CD4-positive, alpha-beta T cell (primary cell): ENCODE measurements at places on chromosomes 11 and 22. TPM values are rescaled to one million over a fixed set of nuclear protein-coding genes. Genes with fewer than 3 reads are reported as not detected.

DNA sequence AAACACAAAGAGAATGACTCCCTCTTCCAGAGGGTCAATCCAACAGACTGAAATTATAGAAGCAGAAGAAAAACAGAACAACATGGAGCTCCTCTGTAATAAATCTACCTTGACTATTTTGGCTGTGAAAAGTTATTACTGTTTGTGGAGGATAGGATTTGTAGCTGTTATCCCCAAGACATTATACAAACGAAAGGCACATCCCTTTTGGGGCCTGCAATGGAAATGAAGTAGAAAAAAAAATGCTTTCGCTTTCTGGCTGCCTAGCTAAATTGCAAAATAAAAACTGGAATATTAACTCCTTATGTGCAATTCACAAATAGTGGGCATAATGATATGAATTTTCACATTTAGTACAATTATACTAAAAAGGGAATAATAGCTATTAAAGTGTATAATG lies 123.8 kb upstream of the CCDC179 start:
- no peak overlapping the region for H3K4me3 ChIP-seq

DNA sequence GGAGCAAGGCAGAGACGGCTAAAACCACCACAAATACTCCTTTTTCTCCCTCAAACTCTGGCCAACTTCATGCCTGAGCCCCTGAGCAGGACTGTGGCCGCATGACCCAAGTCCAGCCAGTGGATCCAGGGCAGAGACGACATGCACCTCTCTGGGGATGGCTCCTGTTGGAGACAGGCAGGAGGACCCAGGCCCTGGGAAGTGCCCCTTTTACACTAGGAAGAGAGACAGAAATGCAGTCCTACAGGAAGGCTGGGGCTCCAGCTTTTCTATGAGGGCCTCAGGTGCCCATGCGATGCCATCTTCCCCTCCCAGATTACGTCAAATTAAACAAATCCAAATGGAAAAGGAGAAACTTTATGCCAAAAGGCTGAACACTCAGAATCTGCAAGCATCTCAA lies 498.0 kb downstream of the BRD1 start:
- no peaks in the 10 kb centered on the region for H3K36me3 ChIP-seq
- no peak overlapping the region for H3K4me3 ChIP-seq
- no peak overlapping the region for H3K27ac ChIP-seq
- no peak for DNase-seq

DNA sequence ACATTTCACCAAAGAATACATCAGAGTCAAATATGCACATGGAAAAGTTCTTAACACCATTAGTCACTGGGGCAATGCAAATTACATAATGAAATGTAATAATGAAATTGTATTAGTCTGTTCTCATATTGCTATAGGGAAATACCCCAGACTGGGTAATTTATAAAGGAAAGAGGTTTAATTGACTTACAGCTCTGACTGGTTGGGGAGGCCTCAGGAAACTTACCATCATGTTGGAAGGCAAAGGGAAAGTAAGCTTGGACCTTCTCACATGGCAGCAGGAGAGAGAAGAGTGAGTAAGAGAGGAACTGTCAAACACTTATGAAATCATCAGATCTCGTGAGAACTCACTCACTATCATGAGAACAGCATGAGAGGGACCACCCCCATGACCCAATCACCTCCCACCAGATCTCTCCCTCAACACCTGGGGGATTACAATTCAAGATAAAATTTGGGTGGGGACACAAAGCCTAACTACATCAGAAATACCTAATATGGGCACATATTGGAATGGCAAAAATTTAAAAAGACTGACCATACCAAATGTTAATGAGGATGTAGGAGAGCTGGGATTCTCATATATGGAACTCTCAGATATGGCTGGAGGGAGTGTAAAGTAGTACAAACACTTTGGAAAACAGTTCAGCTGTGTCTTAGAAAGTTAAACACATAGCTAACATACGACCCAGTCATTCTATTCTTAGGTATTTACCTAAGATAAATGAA lies 65.1 kb upstream of the CD44 start:
- H3K4me1 ChIP-seq, result peaks cover 40% of the 10 kb centered on the region
- DNase-seq, result peak; percentile 65
- no peak overlapping the region for H3K27ac ChIP-seq
- H3K36me3 ChIP-seq, result no peaks in the 10 kb centered on the region

- no peak overlapping the region for H3K4me3 ChIP-seq
- no peaks in the 10 kb centered on the region for H3K36me3 ChIP-seq
- DNase-seq, result peak; percentile 32
- peaks cover 21% of the 10 kb centered on the region for H3K27me3 ChIP-seq
- H3K4me1 ChIP-seq, result peaks cover 13% of the 10 kb centered on the region
Measured at GRCh38 chr11:130156108-130157022, 3.2 kb upstream of the ST14 start.

DNA sequence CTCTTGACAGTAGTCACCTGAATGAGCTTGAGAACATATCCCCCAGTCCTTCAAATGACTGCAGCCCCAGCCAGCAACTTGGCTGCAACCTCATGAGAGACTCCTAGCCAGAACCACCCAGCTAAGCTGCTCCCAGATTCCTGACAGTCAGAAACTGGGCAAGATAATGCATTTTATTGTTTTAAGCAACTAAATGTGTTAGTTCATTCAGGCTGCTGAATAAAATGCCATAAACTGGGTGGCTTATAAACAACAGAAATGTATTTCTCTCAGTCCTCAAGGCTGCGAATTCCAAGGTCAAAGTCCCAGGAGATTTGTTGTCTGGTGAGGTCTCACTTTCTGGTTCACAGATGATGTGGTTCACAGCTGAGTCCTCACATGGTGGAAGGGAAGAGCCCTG lies 5.8 kb upstream of the PAMR1 start:
- no peak overlapping the region for H3K27ac ChIP-seq
- no peak for DNase-seq
- no peak overlapping the region for H3K4me3 ChIP-seq
- H3K36me3 ChIP-seq, result no peaks in the 10 kb centered on the region

GRCh38 chr11:46485856-46486443 lies 94.4 kb upstream of the CHRM4 start:
- H3K36me3 ChIP-seq, result peaks cover 12% of the 10 kb centered on the region
- DNase-seq, result no peak
- H3K27me3 ChIP-seq, result no peaks in the 10 kb centered on the region
- no peak overlapping the region for H3K4me3 ChIP-seq

- H3K36me3 ChIP-seq, result no peaks in the 10 kb centered on the region
- no peak for DNase-seq
- no peaks in the 10 kb centered on the region for H3K27me3 ChIP-seq
- H3K27ac ChIP-seq, result no peak overlapping the region
Measured at GRCh38 chr11:102081313-102081712, 28.9 kb upstream of the YAP1 start.

- H3K36me3 ChIP-seq, result no peaks in the 10 kb centered on the region
- peaks cover 4% of the 10 kb centered on the region for H3K4me1 ChIP-seq
Measured at GRCh38 chr11:121110871-121111724, 10.1 kb downstream of the TECTA start.

DNA sequence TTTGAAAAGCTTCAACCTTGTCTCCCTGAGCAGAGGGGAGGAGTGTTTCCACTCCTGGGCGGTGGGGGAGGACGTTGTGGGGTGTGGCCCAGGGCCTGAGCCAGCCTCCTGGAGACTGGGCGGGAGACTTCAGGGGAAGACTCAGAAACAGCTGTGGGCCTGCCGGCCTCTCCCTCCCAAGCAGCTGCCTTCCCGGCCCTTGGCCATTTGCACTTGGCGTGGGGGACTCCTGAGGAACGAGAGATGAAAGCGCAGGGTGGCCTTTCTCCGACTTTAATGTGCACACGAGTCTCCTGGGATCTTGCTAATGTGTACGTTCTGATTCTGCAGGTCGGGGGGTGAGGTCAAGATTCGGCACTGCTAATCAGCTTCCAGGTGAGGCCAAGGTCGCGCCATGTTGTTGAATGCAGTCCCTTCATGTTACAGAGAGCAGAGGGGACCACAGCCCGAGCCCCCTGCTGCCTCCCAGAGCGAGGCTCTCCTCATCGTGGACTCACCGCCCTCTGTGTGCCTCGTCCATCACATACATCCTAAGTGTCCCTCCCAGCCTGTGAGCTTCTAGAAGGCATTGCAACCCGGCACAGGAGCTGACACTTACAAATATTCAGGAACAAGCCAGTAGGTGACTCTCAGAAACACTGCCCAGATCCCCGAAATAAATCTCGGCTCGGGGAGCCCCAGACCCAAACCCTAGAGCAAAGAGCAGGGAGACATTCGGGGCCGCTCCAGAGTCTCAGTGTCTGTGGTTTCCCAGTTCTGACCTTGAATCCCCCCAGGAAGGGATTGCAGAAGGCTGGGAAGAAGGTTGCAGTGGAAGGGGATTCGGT lies 7.7 kb downstream of the LIF start:
- DNase-seq, result no peak
- no peaks in the 10 kb centered on the region for H3K36me3 ChIP-seq
- H3K27me3 ChIP-seq, result no peaks in the 10 kb centered on the region

- no peak overlapping the region for H3K27ac ChIP-seq
- no peaks in the 10 kb centered on the region for H3K27me3 ChIP-seq
- no peaks in the 10 kb centered on the region for H3K36me3 ChIP-seq
- H3K4me3 ChIP-seq, result no peak overlapping the region
- no peak for DNase-seq
Measured at GRCh38 chr11:92569726-92570125, 345.1 kb downstream of the FAT3 start.

- H3K27ac ChIP-seq, result peak overlapping the region; percentile 49
- peaks cover 17% of the 10 kb centered on the region for H3K36me3 ChIP-seq
- H3K4me1 ChIP-seq, result peaks cover 11% of the 10 kb centered on the region
- DNase-seq, result no peak
- no peaks in the 10 kb centered on the region for H3K27me3 ChIP-seq
Measured at GRCh38 chr11:78465169-78465942, 47.7 kb upstream of the GAB2 start.

DNA sequence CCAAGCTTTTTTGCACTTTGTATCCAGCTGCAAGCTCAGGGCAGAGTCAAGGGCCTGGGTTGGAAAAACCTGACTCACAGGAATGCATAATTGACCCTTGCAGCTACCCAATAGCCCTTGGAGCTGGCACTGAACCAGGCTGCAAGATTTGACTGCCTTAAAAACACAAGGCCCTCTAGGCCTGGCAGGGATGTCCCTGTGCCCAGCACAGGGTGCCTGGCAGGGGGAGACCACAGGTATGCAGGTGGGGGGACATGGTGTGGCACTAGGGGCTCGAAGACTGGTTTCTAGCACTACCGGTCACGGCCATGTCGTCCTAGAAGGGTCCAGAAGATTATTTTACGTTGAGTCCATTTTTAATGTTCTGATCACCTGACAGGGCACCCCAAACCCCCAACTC lies 30.2 kb downstream of the SBF1 start:
- no peaks in the 10 kb centered on the region for H3K27me3 ChIP-seq
- H3K36me3 ChIP-seq, result peaks cover 62% of the 10 kb centered on the region
- H3K4me1 ChIP-seq, result peaks cover 25% of the 10 kb centered on the region

- no peak overlapping the region for H3K4me3 ChIP-seq
- no peaks in the 10 kb centered on the region for H3K27me3 ChIP-seq
- no peak overlapping the region for H3K27ac ChIP-seq
- no peak for DNase-seq
- H3K4me1 ChIP-seq, result peaks cover 32% of the 10 kb centered on the region
Measured at GRCh38 chr11:96197801-96198701, 144.9 kb downstream of the MAML2 start.

- no peak for DNase-seq
- H3K4me1 ChIP-seq, result no peaks in the 10 kb centered on the region
- H3K36me3 ChIP-seq, result no peaks in the 10 kb centered on the region
- no peak overlapping the region for H3K4me3 ChIP-seq
- no peaks in the 10 kb centered on the region for H3K27me3 ChIP-seq
Measured at GRCh38 chr22:20625270-20625669, 117.9 kb downstream of the MED15 start.

GRCh38 chr11:122116591-122116990 lies 576 bp upstream of the BLID start:
- no peaks in the 10 kb centered on the region for H3K36me3 ChIP-seq
- H3K4me1 ChIP-seq, result no peaks in the 10 kb centered on the region
- H3K27ac ChIP-seq, result no peak overlapping the region

DNA sequence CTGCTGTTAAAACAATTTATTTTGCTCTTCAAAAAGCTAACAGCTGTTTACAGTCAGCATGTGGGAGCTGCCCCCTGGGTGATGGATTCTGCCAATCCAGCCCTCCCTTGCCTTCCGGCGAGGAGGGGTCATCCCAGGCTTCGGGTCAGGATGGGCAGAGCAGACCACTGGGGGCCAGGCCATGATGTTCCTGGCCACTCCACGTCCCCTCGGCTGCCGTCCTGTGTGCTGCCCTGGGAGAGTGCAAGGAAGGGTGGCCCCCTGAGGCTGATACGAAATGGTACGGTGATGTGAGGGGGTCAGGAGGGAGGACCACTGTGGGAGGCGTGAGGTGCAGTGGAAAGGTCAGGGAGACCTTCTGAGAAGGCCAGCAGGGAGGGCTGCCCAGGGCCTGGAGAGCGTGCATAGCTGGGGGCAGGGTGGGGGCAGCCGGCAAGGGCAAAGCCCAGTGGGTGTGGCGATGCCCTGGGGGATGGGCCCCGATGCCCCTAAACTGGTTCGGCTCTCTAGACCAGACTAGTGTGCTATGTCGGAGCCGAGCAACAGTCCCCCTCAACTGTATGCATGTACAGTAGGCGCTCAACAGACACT lies 41.3 kb downstream of the RTN4R start:
- H3K27me3 ChIP-seq, result no peaks in the 10 kb centered on the region
- no peak overlapping the region for H3K27ac ChIP-seq
- no peak for DNase-seq

GRCh38 chr11:18853086-18853720 lies 61.6 kb upstream of the PTPN5 start:
- no peak overlapping the region for H3K4me3 ChIP-seq
- H3K27me3 ChIP-seq, result peaks cover 6% of the 10 kb centered on the region
- H3K4me1 ChIP-seq, result no peaks in the 10 kb centered on the region
- H3K27ac ChIP-seq, result no peak overlapping the region
- DNase-seq, result no peak

DNA sequence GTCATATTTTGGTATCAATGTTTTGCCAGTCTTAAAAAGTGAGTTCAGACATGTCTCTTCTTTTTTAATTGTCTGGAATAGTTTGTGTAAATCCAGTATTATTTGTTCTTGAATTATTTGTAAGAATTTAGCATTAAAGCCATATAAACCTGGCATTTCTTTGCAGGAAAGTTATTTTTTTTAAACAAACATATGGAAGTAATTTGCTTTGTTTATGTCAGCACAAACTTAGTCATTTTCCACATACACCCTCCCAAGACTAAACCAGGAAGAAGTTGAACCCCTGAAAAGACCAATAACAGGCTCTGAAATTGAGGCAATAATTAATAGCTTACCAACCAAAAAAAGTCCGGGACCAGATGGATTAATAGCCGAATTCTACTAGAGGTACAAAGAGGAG lies 9.1 kb upstream of the CCDC81 start:
- H3K4me1 ChIP-seq, result no peaks in the 10 kb centered on the region
- no peak overlapping the region for H3K27ac ChIP-seq
- H3K27me3 ChIP-seq, result no peaks in the 10 kb centered on the region
- H3K4me3 ChIP-seq, result no peak overlapping the region
- H3K36me3 ChIP-seq, result no peaks in the 10 kb centered on the region

Gene PRODH
- total RNA-seq, result not detected

Gene CCDC116
- 0.14 TPM for total RNA-seq

Gene CNIH2
- total RNA-seq, result 4.1 TPM

Gene SPI1
- 5.9 TPM for total RNA-seq
